Stimulated activated CD8-positive, alpha-beta memory T cell treated with anti-CD3 and anti-CD28 coated beads, Interleukin-2, amount 100 ng/mL, for 1 hour (primary cell): ENCODE measurements at places on chromosomes 4 and X.
A peak's percentile ranks its signal among the peaks of the same experiment; 100 is the strongest.

- no peak for DNase-seq
These were observed 157.9 kb downstream of the AMELX start for GRCh38 chrX:11451151-11451550.

- no peak for DNase-seq
These were observed 1.2 kb downstream of the TMEM255A start for GRCh38 chrX:120309873-120310705.

GRCh38 chrX:132909643-132910042, 48.8 kb downstream of the HS6ST2 start:
- DNase-seq: no peak

GRCh38 chr4:102819588-102820365, 7.6 kb downstream of the UBE2D3 start:
- no peak for DNase-seq

GRCh38 chrX:152600853-152601633, 36.7 kb upstream of the GABRQ start:
- no peak for DNase-seq

GRCh38 chrX:20442597-20442996, 175.9 kb upstream of the RPS6KA3 start:
- DNase-seq: peak; percentile 65

- DNase-seq: no peak
These were observed 826.2 kb downstream of the TECRL start for GRCh38 chr4:63583007-63583406.

DNA sequence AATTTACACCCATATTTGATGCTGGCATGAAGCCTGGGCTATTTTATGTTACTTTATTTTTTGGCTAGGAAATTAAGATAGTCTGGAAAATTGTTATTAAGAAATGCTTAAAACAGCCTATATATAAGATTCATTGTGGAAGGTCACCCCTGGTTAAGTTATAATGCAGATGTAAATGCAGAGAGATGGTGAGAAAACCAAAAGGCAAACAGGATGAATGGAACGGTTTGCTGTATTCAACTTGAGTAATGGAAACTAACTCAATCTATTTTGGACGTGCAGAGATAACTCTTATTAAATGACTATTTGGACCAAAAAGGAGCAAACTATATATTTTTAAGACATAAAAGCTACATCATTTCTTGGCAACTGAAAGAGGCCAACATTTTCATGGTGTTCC, 446.3 kb upstream of the FRG1 start:
- no peak for DNase-seq

- DNase-seq: no peak
These were observed 911.8 kb downstream of the CENPC start for GRCh38 chr4:66633477-66633876.

GRCh38 chr4:53196882-53197771, 168.7 kb downstream of the SCFD2 start:
- no peak for DNase-seq

DNA sequence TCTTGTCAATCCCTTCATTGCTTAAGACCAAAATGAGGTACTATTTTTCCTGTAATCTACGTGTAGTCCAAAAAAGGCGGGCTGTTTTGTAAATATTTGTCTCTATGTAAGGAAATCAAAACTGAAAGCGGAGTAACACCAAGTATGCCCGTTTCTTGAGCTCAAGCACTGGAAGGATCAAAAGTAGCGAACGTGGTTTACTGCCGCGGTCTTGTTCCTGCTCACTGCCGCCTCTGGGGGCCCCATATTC, 71.5 kb downstream of the AFF1 start:
- no peak for DNase-seq

GRCh38 chr4:185309770-185310169, 86.0 kb downstream of the LRP2BP start:
- DNase-seq: no peak

DNA sequence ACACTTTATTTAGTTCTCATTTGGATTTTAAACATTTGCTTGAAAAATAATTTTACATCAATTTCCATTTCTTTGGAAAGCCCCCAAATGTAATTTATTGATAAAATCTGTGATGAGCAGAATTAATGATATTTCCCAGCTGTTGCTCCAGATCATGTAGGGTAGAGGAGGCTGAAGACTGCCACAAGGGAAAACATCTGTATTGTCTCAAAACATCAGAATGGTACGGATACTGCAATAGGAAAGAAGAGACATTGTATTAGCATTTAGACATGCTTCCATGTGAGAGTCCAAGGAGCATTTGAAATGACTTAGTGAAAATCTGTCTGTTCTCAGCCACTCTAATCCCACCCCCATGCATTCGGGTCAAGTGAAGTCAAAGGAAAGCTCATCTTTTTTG, 14.4 kb downstream of the ADH1A start:
- no peak for DNase-seq

DNA sequence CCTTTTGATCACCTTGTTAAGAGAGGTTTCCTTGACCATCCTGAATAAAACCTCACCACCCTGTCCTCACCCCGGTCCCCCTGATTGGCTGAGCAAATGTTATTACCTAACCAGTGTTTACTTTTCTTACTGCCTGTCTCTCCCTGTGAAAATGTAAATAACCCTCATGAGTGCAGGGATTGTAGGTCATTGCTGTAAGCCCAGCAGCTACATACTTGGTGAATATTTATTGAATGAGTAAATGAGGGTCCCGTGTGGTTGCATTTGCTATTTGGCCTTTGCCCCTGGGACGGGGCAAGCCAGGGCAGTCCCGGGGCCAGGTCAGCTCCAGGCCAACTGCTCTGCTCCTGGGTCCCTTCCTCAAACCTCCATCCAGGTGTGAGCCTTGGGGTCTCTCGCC, 55.5 kb upstream of the CLCN4 start:
- no peak for DNase-seq

DNA sequence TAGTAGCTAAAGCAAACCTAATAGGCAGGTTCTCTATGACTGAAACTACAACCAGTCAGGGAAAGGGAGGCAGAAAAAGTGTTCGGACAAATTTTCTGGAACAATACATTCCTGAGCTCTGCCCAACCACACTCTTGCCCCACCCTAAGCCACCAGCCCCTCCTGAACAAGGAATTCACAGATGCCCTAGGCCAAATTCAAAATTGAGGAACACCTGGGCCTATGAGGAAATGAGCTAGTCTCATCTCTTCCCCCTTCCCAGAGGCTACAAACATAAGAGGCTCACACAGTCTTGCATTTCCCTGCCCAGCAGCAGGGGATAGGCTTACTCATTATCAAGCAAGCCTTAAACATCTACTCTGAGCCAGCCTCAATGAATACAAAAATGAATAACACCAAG, 284.7 kb downstream of the ZNF674 start:
- no peak for DNase-seq

DNA sequence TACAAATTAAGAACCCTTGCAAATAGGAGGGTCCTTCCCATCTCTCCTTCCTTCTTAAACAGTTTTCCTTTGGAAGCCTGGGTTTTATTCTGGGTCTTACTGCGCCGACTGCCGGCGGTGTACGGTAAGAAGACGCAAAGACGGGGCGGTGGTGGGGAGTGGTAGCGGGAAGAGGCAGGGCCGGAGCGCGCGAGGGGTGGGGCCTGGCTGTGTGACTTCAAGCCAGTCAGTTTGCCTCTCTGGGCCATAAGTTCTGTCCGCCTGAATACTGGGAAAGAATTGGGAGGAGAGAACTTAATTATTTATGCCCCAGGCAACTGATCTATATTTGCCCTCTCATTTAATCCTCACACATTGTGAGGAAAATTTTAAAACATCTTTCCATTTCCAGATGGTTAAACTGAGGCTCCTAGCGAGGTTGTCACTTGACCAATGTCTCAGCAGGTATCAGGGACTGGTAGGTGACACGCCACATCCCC, 726 bp upstream of the KANTR start:
- DNase-seq: peak; percentile 37

DNA sequence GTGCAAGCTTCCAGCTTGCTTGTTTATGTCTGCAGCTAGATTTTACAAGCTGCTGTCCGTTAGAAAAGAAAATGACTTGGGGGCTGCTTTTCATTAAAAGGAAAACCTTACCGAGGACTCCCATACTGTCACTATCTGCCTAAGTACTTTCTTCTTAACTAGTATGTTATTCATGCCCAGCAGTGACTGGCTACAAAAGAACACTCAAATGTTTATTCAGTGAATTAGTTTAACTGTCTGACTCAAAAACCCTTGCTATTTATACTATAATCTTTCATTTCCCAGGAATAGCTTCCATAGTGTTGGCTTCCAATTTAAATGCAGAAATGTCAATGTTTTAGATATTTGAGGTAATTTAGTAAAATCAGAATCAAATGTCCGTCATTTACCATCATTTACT, 164.9 kb downstream of the DTHD1 start:
- DNase-seq: no peak

GRCh38 chrX:106811131-106811910, 8.8 kb downstream of the TBC1D8B start:
- no peak for DNase-seq

DNA sequence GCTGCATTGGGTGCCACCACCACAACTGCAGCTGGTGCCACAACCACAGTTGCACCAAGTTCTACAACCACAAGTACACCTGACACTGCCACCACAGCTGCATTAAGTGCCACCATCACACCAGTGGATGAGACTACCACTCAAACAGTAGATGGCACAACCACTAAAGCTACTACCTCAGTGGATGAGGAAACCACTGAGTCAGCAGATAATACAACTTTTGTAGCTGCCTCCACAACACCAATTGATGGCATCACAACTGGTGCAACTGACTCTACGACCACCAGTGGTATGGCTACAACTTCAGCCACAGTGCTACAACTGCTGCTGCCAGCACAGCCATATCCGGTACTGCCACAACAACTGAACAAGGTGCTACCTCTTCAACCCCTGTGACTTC, 35.1 kb upstream of the CABS1 start:
- DNase-seq: no peak

DNA sequence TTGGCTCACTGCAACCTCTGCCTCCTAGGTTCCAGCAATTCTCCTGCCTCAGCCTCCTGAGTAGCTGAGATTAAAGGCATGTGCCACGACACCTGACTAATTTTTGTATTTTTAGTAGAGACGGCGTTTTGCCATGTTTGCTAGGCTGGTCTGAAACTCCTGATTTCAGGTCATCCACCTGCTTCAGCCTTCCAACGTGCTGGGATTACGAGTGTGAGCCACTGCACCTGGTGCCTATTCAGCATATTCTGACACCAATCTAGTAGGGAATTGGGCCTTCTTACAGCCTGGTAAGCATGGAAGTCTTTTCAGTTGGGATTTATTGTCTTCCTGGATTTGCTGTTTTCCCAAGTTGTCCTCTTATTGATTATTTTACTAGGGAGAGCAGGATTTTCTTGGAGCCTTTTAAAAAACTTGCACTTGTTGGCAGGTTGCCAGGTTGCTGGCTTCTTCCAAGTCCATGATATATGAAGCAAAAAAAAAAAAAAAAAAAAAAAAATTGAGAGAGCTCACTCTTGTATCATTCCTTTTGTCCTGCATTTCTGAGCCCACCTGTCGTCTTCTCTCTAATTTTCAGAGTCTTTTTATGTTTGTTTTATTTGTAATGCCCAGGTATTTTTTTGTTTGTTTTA, 43.7 kb downstream of the TMPRSS11E start:
- no peak for DNase-seq

- no peak for DNase-seq
These were observed 505.1 kb downstream of the PPARGC1A start for GRCh38 chr4:23384741-23385140.

GRCh38 chrX:79139446-79139845, 5.0 kb upstream of the GPR174 start:
- DNase-seq: no peak

DNA sequence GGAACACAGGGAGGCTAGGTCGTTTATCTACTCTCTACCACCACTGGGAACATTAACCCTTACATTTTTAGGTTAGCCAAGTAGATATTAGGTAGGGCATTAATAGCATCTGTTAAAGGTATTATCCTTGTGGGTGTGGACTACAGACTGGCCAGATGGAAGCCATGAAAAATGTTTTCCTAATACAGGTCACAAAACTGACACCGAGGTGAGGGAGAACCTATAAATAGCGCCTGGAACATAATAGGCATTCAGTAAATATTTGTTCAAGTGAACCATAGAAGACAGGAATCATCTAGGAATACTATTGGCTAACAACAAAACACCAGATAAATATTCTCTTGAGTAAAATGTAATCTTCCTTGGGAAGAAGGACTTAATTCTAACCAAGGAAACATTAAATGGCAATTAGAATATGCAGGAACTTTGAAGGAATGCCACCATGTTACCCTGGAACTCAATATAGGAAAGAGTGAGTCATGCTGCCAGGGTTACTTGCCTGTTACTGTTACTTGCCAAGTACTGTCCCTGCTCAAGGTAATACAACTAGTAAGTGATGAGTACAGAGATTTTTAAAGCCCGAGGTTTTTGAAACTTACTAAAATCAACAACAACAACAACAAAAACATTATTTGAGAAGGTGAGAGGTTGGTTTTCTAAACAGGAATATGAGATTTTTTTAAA, 79.0 kb downstream of the SOX3 start:
- DNase-seq: no peak

GRCh38 chr4:1370321-1371124, 23.5 kb downstream of the UVSSA start:
- no peak for DNase-seq

DNA sequence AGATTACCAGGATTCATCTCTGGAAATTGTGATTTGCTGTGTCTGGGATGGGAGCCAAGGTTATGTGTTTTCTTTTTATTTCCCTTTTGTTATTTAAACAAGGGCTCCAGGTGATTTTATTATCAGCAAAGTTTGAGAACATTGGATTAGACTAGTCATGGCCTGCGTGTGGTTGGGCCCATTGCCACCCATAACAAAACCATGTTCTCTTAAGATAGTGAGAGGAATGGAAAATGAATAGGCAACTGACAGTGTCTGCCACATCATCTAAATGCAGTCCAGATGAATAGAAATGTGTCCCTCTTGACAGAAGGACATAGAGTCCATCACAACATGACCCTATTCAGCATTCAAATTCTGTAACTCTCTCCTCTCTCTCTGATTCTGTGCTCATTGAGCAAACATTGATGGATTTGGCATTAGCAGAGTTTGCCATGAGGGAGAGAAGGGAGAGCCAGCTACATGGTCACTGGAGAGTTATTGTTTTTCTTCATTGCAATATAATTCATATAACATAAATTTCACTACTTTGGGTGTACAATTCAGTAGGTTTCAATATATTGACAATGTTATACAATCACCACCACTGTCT, 11.7 kb downstream of the XK start:
- no peak for DNase-seq

DNA sequence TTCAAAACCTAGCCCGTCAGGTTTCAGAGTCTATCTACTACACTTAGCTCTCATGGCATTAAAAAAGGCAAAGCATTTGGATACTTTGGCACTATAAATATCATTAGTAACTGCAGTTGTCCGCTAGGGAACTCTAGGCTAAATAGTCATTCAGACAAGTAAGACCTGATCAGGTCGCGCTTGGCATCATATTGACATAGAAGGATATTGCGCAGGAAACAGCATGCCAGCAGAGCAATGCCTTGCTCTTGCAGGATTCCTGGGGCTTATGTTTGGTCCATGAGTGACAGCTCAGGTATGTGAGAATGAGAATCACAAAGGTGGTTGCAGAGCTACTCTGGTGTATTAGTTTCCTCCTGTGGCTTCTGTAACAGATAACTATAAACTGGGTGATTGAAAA, 62.7 kb downstream of the KDM6A start:
- DNase-seq: no peak
